Ureter (tissue), 1 donor: ENCODE measurements at places on chromosomes 1 and 21. TPM values are rescaled to one million over a fixed set of nuclear protein-coding genes. Genes with fewer than 3 reads are reported as not detected.

The TAL1 gene
- total RNA-seq = 3.2 TPM

The SPATA21 gene
- not detected for total RNA-seq

The BCL2L15 gene
- 8.0 TPM for total RNA-seq

The OR2L13 gene
- not detected for total RNA-seq

The ZFP69B gene
- total RNA-seq = 2.5 TPM

The MIXL1 gene
- total RNA-seq = 0.52 TPM

The CFHR3 gene
- total RNA-seq = 1.1 TPM

The ELAPOR1 gene
- total RNA-seq = 0.75 TPM

The NDUFS5 gene
- 160 TPM for total RNA-seq

- no peak for DNase-seq
Measured at GRCh38 chr1:37461698-37462436, 12.5 kb upstream of the ZC3H12A start.

- no peak for DNase-seq
Measured at GRCh38 chr1:26102526-26102925, 9.1 kb upstream of the PDIK1L start.

DNA sequence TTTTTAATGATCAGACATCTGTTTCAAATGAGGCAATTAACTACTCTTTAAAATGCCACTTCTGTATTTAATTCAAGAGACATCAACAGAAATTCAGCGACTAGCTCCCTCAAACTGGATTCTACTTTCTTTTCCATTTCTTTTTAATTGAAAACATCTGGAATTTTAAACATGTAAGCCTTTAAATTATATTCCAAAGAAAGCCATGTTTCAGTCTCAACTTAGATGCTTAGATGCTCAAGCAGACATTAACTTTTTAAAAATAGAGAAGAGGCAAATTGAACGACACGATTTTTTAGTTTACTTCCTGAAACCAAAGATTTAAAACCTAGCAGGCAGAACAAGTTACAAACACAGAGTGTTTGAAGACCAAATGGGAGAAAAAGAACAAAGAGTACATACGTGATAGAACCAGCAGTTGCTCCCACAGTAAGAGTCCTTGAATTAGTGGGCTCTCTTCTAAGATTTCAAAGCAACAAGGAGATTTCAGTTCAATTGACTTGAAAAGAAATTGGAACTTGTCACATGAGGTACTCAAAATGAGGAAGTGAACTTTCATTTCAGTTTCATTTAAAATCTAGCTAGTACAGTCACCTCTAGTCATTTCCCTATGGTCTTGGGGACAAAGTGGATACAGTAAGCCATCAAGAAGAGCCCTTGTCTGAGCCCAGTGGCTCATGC lies at the start of gene CTSS:
Gene CTSS, minus strand, starts transcription at position 483 of the 681 bp plus-strand sequence. CDS start 1,015 bp downstream, outside the sequence.
- no peak for DNase-seq

- DNase-seq = no peak
Measured at GRCh38 chr21:43352568-43353281, 74.2 kb downstream of the SIK1 start.

DNA sequence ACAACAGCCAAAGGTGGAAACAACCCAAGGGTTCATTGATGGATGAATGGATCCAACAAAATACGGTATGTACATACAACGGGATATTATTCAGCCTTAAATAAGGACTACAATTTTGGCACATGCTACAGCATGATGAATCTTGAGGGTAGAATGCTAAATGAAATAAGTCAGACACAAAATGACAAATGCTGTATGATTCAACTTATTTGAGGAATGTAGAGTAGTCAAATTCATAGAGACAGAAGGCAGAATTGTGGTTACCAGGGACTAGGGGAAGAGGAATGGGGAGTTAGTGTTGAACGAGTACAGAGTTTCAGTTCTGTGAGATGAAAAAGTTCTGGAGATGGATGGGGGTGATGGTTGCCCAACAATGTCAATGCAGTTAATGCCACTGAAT lies 118.0 kb upstream of the PAXBP1 start:
- no peak for DNase-seq

DNA sequence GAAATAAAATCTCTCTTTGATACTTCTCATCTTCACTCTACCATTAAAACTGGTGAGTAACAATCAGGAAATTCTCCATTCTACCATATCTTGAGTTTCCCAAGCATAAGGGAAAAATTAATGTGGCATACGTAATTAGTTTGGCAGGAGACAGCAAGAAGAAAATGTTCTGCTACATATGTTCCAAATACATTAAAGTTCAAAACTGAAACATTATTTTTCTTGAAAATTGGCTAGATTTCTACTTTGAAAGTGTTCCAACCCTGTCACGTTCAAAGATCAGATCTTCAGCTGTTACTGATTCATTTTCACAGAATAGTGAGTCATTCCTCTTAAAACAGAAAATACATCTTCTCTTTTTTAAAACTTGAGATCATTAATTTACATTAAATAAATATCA lies 48.5 kb downstream of the PIGK start:
- DNase-seq = no peak

- no peak for DNase-seq
Measured at GRCh38 chr1:33190701-33191100, 8.9 kb upstream of the TRIM62 start.

GRCh38 chr1:223718850-223719249 lies 6.5 kb downstream of the CAPN2 start:
- DNase-seq = no peak

- DNase-seq = no peak
Measured at GRCh38 chr1:243299069-243299468, 43.2 kb downstream of the SDCCAG8 start.

DNA sequence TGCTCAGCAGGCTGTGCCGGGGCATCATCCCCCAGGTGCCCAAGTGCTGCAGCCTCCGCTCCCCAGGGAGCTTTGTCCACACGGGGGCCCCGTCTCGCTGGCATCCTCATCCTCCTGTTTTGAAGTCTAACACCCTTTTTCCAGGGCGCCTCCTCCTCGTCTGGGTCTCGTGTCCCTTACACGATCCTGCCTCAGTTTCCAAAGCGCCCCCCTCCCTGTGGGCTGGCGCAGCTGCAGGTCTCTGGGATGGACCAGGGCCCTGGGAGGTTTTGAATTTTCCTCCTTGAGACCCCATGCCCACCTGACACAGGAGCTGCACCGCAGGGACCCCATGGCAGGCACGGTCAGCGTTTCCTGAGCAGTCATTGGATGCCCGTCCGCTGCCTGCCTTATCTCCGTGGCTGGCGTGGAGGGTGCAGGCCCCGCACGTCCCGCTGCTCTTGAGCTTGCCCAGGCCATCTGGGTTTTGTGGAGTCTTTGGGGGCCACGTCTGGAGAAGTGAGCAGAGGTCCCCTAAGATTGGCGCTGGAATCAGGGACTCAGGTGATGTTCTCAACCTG lies 37.4 kb upstream of the DIP2A start:
- DNase-seq = no peak

DNA sequence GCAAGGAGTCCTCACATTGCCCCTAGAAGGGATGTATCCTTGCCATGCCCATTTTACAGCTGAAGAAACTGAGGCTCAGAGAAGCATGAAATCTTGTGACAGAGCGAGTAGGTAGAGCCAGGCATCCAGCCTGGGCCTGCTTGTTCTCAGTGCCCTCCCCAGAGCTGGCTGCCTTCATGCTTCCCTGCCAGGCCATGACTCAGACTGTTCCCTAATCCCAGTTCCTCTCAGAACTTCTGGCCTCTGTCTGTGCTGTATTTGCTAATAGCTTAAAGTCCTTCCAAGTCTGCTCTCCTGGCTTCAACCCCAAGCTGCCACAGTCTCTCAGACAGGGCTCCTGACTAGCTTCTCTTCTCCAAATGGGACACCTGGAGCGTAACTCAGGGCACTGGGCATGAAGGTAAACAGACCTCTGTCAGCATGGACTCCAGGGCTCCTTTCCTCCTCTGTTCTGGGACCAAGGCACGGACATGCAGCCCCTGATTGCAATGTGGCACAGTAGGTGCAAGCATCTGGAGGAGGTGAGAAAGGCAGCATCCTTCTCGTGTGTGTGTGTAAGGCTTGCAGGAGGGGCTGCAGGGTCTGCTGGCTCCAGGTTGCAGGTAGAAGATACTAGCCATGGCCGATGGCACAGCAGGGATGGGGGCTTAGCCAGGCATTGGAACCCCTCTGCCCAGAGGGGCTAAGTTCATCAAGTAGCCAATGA lies 122.7 kb downstream of the HMGB4 start:
- DNase-seq = peak; percentile 66

GRCh38 chr1:21216835-21217811 lies 40.4 kb upstream of the EIF4G3 start:
- no peak for DNase-seq

GRCh38 chr1:174232761-174233160 lies 73.4 kb downstream of the RABGAP1L start:
- no peak for DNase-seq

- DNase-seq = no peak
Measured at GRCh38 chr1:40764981-40765380, 18.6 kb upstream of the KCNQ4 start.

- DNase-seq = no peak
Measured at GRCh38 chr21:29264721-29265120, 34.0 kb upstream of the BACH1 start.

GRCh38 chr1:22780696-22781095 lies 70.1 kb downstream of the EPHB2 start:
- no peak for DNase-seq

GRCh38 chr21:42513985-42514882 lies 582 bp downstream of the SLC37A1 start:
- peak; percentile 64 for DNase-seq

DNA sequence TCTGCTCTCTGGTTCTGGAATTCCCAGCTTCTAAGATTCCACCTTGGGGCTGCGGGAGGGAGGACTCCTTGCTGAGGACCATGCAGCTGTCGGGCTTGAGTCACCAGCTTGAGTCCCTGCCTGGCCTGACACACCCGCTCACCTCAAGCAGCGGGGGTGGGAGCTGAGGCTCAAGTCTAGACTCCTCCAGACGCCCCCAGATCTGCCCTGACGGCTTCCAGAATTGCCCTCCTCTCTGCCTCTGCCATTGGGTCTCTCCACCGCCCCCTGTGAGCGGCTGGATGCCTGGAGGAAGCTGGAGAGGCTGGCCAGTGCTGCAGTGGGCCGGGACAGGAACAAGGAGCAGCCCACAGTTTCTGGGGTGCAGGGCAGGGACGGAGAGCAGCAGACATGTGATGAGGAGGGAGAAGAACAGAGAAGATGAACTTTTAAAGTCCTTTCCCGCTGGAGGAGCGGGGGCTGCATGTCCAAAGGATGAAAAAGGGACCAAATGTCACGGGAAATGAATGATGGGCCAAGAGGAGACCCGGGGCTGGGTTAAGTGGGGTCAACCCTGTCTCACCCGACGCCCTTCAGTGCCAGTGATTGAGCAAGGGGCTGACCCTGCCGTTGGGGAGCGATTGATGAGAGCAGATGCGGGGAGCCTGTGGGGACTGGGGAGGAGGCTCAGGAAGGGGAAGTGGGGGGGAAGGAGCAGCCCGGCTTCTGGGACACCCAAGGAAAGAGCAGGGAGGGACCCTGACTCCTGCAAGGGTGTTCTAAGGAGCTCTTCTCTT lies 13.5 kb downstream of the CRABP2 start:
- DNase-seq = no peak

DNA sequence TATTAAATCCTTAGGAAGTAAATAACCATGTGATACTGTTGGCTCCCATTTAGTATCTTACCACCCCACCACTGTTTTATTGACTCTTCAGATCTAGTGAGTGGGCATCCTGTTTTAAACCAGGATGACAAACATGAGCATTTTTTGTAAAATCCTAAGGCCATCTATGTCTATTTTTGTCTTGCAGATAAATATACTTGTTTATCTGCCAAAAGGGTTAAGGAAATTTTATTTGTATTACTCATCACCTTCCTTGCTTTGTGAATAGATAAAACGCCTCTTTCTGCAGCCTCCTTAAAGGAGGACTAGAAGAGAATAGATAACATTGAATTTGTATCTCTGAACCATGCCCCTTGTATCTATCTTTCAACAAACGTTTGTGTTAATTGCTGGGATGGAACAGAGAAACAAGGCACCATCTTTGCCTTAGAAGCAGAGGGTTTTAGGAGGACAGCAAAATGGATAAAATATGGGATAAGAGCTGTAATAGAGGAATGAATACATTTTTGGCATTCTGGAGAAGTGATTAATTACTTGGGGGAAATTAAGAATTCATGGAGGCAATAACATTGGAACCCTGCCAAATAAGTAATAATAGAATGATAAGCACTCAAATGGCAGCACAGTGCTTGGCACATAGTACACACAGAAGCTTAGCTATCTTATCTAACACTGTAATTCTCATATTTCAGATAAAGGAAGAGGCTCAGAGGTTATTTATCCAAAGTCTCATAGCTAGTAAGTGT lies 14.7 kb downstream of the YTHDF2 start:
- no peak for DNase-seq

DNA sequence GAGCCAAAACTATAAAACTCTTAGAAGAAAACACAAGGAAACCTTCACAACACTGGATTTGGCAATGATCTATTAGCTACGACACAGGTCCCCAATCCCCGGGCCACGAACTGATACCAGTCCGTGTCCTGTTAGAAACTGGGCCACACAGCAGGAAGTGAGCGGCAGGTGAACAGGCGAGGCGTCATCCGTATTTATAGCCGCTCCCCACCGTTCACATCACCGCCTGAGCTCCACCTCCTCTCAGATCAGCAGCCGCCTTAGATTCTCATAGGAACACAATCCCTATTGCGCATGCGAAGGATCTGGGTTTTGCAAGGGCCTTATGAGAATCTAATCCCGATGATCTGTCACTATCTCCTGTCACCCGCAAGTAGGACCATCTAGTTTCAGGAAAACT lies 11.9 kb downstream of the TFB2M start:
- DNase-seq = no peak

GRCh38 chr1:85488126-85488525 lies 23.2 kb upstream of the DDAH1 start:
- no peak for DNase-seq

DNA sequence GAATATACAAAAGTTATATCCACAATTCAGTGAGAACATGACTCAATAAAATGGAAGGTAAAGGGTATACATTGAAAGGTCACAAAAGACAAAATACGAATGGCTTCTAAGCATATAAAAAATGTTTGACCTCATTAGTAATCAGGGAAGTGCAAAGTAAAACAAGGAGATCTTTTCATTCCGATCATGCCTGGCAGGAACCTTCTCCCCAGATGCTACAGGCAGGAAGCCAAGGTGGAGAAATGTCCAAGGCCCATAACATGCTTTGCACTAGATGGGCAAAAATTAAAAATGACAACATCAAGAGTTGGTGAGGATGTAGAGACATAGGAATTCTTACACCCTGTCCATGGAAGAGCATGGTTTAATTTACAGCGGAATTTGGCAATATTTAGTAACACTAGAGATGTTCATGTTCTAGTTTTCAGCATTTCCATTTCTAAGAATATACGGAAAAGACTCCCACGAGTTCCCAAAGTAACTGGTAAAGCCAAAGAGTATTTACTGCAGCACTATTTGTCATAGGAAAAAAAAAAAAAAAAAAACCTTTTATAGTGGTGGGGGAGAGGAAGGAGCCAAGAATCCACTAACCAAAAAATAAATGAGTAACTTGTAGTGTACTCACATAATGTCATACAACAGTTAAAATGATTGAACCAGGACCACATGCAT lies 184.5 kb upstream of the KAZN start:
- DNase-seq = no peak

GRCh38 chr1:199096591-199096990 lies 457.8 kb downstream of the PTPRC start:
- DNase-seq = no peak
